ENCODE measurements at places on chromosomes 3 and 15.

DNA sequence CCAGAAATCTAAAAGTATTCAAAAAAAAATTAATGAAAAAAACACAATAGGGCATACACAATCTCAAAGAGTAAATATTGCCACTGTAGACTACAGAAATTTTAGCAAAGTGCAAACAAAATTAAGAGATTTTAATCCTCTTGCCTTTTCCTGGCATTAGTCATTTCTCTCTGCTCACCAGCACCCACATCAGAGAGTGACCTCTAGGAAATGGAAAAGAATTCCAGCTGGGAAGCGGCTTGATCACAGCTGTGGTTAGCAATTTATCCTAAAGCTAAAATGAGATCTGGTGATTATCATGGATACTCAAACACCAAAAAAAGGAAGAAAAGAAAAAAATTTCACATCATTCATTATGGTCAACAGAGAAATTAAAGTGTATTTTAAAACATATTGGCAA is 7.5 kb downstream of the CSNK1G1 start:
- DNase-seq: no peak

DNA sequence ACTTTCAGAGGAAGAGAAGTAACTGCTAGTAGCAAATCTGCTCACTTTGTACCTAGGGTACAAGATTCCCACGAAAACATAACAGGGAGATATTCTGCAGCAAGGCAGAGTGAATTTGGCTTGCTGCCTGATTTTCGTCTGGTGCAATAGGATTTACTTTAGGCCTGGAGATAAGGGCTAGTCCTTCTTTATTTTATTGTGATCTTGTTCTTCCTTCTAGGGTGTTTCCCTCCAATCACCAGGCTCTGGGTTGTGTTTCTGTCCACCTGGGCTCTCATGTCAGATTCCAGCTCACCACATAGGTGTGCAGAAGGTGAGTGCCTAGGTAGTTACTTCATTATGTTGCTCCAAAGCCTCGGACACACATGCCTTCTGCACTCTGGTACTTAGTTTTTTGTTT is 211.8 kb upstream of the RGMA start:
- no peak for DNase-seq

DNA sequence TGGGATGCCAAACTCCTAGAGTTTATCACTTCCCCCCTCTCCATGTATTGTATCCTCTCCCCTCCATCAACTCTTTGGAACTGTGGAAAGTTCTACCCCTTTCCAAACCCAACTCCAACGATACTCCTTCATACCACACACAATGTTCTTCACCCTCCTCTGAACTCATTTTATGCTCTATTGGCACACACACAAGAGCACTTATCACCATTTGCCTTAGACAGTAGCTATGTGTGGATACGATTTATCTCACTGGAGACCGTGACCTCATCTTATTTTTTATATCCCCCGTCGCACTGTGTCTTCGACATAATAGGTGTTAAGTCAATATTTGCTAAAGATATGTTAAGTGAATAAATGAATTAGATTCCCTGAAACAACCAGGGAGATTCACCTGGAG is 316.5 kb upstream of the PROK2 start:
- DNase-seq: no peak

DNA sequence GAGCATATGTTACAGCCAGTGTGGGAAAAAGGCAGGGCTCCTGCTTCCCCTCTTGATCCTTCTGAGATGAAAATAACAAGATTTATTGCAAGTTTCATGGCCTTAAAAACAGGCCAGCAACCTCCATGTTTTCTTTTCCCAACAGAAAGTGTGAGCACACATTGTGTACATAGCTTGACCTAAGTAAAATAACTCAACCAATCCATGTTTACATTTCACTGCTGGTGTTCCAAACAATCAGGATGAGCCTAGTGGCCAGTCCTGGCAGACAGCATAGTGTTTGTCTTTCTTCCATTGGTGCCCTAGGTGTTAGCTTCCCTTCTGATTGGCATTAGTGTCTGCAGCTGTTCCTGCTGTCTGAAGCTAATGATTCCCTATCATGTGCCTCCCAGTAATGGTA is 847.7 kb downstream of the EPHA3 start:
- DNase-seq: no peak

DNA sequence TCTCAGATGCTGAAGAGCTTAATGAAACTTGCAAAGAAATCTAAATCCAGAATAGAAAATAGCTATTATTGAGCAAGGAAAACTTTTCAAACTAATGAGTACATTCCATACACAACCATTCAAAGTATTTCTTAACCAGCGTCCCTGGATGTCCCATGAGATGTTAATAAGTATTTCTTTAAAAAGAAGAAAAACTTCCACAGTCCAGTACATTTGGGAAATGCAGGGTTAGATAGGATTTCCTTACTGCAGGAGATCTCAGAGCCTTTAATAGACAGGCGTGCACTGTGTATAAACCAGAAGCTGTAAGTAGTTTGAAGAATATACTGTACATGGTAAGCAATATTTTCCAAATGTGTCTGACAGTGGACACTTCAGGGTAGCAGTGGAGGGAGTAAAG is 29.6 kb upstream of the BHLHE40 start:
- DNase-seq: peak; percentile 29

GRCh38 chr3:23781051-23781450 is 24.7 kb upstream of the UBE2E1 start:
- DNase-seq: no peak

GRCh38 chr3:97389936-97390335 is 374.6 kb upstream of the ARL6 start:
- DNase-seq: no peak

- peak; percentile 26 for DNase-seq
Observed at GRCh38 chr15:38320866-38321265, 68.2 kb downstream of the SPRED1 start.

GRCh38 chr3:4994823-4995499 is 15.7 kb downstream of the BHLHE40 start:
- peak; percentile 98 for DNase-seq

GRCh38 chr3:50519471-50520089 is 16.1 kb upstream of the CACNA2D2 start:
- peak; percentile 45 for DNase-seq

DNA sequence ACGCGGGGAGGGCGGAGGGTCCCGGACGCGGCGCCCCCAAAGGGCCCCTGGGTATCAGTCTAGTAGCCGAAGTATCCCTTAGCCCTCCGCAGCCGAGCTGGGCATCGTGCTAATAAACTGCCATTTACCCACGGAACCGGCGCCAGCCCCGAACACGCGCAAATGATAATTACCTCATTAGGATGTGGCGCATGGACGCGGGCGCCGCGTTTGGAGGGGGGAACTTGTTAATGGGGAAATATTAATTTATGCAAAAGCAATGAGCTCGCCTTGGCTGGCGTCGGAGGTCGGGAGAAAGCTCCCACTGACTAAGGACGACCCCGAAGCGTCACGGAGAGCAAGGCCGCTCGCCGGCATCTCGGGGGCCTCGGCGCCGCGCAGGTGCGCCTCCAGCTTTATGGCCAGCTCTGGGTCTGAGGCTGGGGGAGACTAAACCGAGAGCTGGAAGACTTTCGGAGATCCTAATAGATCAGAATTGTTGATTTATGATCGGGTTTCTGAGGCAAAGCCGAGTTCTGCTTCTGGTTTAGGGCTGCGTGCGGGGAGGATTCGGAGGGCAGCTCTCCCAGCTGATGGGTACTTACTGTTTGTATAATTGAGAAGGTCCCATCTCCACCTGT is 474 bp upstream of the FEZF2 start:
- no peak for DNase-seq

DNA sequence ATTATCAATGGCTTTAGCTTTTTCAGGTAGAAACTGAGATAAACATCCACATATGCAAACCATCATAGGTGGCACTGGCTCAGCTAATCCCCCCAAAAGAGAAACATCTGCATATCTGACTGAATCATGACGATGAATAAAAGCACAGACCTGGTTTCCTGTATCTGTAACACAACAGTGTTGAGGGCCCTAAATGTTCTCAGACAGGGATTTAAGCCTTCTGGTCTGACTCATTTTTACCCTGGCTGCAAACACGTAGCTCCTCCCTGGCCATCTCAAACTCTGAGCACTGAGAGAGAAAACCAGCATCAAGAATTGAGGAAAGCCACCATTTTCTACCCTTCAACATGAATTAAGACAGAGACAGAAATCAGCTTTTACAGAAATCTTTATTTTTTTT is 35.2 kb downstream of the GLB1 start:
- peak; percentile 80 for DNase-seq

- DNase-seq: peak; percentile 46
Observed at GRCh38 chr3:134663721-134664456, 13.1 kb upstream of the KY start.

DNA sequence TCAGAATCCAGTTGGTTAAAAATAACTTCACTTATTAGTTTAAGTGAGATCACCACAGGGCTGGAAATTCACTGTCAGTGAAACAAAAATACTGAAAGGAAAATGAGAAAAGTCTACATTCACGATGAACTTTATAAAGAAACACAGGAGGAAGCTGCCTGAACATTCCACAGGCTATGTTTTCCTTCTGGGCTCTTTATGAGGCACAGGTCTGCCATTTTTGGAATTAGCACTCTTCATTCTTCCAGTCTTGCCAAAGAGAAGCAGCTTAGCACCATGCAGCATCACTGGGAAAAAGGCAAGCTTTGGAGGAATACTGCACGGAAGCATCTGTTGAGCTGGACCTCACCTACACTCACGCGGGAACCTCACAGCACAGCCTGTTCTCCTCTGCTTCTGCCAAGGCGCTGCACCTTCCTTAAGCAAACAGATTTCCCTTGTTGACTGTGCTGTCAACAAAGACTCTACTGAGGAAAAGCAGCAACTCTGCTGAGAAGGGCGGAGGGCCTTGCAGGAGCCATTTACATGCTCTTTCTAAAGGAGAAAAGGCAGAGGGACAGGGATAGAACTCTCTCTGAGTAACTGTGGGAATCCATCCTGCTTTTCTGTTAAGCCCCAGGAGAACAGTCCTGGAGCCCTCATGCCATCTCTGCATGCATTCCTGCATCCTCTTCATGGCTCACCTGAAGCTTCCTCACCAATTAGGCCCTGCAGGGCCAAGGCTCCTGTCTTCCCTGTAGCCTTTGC is 15.7 kb downstream of the SUSD5 start:
- DNase-seq: no peak

DNA sequence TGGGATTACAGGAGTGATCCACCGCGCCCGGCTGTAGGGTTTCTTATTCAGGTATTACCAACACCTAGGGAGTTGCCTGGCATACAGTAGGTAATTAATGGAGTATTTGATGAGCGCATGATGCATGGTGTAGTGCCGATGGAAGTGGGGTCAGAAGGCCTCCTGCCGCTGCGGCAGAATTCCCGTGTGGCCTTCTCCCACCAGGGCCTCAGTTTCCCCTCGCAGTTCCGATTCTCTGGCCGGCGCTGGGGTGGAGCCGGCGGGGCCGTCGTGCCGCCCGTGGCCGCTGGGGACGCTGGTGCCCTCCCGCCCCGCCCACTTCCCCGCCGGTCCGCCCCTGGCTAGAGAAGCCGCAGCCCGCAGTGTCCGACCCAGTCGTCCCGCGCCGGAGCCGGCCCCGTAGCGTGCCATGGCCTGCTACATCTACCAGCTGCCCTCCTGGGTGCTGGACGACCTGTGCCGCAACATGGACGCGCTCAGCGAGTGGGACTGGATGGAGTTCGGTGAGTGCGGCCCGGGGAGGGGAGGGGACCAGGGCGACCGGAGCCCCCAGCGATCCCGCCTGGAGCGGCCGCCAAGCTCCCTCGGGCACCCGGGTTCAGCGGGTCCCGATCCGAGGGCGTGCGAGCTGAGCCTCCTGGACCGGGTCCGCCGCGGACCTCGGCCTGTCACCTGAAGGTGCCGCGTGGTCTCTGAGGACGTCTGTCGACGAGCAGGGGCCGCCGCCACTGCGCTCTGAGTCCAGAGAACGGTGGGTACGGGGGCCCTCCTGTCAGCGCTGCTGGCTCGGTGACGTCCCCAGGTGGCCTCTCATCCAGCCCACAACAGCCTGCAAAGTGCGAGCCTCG is at the start of gene IRAK2:
IRAK2 (plus strand) TSS at position 374 of the 848 bp plus-strand sequence; CDS start at position 410, 36 bp downstream.
- DNase-seq: peak; percentile 64

- DNase-seq: peak; percentile 57
Observed at GRCh38 chr3:99747915-99748314, 69.7 kb upstream of the CMSS1 start.

GRCh38 chr3:70580021-70580420 is 267.6 kb upstream of the MDFIC2 start:
- no peak for DNase-seq

GRCh38 chr3:15769256-15769915 is 28.4 kb downstream of the ANKRD28 start:
- no peak for DNase-seq

DNA sequence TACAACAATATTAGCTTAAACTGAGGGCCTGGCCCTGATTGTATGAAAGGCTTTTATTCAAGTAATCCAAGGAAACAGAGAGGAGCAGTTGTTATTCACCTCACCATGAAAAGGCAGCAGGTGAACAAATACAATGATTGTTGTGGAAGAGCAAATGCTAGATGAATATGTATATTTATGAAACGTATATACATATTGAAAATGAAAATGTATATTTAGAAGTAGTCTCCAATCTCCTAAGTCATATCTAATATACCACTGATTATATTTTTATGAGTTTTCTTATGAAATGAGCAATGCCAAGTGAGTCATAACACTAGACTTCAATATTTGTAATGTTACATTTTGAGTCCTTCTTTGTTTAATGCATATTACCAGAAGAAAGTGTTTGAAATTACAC is 116.2 kb upstream of the KCNMB2 start:
- peak; percentile 40 for DNase-seq

GRCh38 chr3:137259089-137259488 is 301.3 kb downstream of the IL20RB start:
- no peak for DNase-seq

DNA sequence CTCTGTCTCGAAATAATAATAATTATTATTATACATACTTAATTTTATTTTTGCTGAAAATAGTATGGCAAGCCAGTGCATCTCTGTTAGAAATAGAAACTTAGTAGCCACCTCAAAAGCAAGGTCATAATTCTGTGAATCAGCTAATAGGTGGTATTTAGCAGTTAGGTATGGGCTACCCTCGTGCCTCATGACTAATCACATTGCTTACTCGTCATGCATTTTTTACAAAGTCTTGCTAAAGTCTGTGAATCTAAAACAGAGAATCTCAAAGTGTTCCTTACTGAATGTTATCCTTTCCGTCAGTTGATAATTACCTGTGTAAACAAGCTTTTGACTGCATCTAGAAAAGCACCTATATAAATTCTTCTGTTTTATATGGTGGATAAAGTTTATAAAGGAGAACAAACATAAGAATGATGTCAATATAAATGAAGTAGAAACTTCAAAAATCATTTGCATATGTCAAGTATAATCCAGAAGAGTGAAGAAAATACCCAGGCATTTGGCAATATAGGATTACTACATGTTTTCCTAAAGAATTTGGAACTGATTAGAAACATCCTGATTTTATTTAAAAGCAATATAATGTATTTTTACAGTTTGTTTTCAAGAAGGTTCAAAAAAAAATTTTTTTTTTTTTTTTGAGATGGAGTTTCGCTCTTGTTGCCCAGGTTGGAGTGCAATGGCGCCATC is 6.2 kb downstream of the PPARG start:
- DNase-seq: peak; percentile 90

GRCh38 chr3:3013317-3014052 is 96.7 kb downstream of the IL5RA start:
- no peak for DNase-seq

Measured in cardiac fibroblast (primary cell).